Activated CD4-positive, CD25-positive, alpha-beta regulatory T cell (primary cell): ENCODE measurements at places on chromosomes 12 and 14.

DNA sequence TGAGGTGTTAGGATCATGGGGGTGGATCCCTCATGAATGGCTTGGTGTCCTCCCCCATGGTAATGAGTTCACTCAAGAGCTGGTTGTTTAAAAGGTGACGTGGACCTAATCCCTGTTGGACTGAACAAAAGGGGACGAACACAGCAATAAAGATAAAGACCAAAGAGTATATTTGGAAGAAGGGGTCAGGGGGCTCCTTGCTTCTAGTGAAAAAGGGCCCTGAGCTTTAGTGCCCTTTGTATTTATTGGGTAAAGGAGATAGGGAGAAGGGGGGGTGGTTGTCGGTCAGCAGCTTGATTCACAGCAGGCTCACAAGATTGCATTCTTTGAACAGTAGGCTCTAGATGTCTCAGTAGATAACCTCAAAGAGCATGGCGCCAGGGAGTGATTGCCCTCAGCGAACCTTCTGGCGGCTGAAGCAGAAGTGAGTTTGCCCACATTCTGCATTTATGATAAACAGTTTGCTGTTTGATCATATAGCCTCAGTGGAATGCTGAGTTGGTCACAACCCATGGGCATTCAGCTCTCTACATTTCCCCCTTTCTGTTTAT lies 25.9 kb upstream of the MAPKAPK5 start:
- DNase-seq = no peak

DNA sequence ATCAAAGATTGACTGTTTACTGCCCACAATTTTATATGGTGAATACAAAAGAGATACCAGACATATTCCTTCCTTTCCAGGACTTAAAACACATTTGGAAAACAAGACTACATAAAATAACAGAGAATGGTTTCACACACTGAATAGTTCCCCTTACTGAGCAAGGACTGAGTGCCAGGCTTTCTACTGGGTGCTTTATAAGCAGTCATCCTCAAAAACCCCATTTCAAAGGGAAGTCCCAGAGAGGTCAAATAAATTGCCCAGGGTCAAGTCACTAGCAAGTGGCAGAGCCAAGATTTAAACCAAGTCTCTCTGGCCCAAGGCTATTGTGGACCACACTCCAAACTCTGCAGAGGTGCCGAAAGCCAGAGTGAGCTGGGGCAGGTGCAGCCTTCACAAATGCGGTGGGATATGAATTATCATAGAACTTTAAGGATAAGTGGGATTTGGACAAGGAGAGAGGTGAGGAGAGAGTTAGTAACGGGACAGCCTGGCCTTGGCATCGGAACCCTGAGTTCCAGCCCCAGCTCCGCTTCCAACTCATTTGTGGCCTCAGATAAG lies 9.1 kb upstream of the RPAP3 start:
- DNase-seq = no peak

- DNase-seq = no peak
Observed at GRCh38 chr12:101935890-101936746, 58.7 kb downstream of the DRAM1 start.

DNA sequence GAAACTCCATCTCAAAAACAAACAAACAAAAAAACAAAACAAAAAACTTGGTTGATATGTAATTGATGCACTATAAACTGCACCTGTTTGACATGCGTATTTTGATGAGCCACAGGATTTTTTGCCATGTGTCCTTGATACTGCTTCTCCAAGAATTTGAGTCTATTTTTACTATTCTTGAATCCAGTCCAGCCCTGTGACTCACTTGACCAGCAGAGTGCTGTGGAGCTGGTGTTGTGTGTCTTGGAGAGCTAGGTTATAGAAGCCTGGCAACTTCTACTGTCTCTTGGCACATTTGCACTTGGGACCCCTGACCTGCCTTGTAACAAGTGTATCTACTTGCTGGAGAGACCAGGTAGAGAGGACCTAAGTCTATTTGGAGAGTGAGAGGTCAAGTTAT lies 52.0 kb downstream of the KLRG1 start:
- no peak for DNase-seq

GRCh38 chr14:93957751-93958566 lies 18.4 kb downstream of the ASB2 start:
- DNase-seq = no peak
